Mucosa of gallbladder (tissue), 1 donor: ENCODE measurements at places on chromosomes 4 and X. TPM values are rescaled to one million over a fixed set of nuclear protein-coding genes. Genes with fewer than 3 reads are reported as not detected.

GRCh38 chr4:100075486-100076270 lies 114.6 kb downstream of the DDIT4L start:
- no peak for DNase-seq

- no peak for DNase-seq
Observed at GRCh38 chr4:93092765-93093164, 735.8 kb upstream of the ATOH1 start.

DNA sequence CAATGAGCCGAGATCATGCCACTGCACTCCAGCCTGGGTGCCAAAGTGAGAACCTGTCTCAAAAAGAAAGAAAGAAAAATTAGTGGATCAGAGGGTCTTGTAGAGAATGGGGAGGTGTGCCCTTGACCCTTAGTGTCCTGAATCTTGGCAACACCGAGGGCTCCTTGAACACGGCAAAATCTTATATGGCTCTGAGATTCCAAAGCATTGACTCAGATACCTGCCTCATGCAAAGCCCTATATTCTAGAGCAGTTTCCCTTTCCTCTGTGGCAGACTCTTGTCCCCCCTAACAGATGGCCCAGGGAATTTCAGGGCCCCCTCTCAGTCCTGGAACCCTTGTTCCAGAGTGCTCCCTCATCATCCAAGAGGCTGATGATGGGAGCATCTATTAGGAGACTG lies 6.8 kb downstream of the CLDN2 start:
- DNase-seq = no peak

- no peak for DNase-seq
Observed at GRCh38 chr4:97475621-97476020, 667.7 kb downstream of the STPG2 start.

DNA sequence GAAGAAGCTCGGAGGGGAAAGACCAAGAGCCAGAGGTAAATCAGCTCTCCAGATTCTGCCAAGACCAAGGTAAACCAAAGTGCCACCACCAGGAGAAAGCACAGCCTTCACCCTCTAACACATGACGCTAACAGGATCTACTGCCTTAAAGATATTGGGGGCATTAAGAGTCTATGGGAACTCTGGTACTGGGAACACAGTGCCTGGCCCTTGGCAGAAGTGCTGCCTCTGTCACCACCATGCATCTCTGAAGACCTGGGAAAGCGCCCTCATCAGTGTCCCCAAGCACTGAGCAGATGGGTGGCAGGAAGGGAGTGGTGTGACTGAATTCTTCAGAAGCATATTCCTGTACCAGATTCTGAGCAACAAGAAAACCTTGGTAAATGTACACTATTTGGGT lies 1.3 kb downstream of the QDPR start:
- DNase-seq = no peak

- DNase-seq = no peak
Observed at GRCh38 chrX:148555101-148555500, 54.7 kb downstream of the AFF2 start.

DNA sequence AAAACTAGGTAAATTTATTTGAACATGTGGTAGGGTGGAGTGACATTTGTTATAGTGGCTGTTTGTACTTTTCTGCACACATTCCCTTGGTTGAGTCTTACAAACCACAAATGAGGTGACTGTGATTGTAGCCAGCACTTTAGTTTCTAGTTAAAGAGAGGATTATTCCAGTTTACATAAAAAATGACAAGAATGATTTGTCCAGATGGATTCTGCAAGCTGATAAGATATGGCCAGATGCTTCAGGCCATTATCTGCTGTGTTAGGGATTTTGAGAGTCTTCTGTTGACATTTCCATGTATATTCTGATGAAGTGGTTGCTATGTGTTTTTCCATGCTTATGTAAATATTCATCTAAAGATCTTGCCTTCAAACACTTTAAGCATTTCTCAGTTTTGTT lies 31.0 kb upstream of the PDE5A start:
- no peak for DNase-seq

DNA sequence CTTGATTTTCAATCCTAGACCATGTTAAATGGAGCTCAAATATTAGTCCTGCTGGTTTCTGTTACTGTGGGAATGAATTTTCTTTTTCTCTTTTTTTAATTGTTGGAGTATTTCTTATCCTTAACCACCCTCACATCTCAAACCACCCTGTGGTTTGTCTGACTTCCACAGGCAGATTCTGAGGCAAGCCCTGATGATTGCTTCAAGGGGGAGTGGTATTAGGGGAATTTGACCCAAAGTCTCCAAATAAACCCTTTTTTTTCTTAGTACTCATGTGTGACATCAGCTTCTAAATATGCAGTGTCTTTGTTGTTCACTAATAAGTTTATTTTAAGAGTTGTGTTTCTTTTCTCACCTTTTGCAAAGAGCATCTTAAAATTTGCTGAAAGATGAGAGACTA lies 810.3 kb downstream of the IL1RAPL1 start:
- DNase-seq = no peak

GRCh38 chrX:16629909-16630308 lies 20.0 kb upstream of the S100G start:
- DNase-seq = no peak

- no peak for DNase-seq
Observed at GRCh38 chr4:30696191-30696590, 24.0 kb upstream of the PCDH7 start.

GRCh38 chr4:79598801-79599200 lies 190.8 kb upstream of the GK2 start:
- no peak for DNase-seq

- DNase-seq = no peak
Observed at GRCh38 chr4:128516301-128516969, 228.8 kb upstream of the PGRMC2 start.

DNA sequence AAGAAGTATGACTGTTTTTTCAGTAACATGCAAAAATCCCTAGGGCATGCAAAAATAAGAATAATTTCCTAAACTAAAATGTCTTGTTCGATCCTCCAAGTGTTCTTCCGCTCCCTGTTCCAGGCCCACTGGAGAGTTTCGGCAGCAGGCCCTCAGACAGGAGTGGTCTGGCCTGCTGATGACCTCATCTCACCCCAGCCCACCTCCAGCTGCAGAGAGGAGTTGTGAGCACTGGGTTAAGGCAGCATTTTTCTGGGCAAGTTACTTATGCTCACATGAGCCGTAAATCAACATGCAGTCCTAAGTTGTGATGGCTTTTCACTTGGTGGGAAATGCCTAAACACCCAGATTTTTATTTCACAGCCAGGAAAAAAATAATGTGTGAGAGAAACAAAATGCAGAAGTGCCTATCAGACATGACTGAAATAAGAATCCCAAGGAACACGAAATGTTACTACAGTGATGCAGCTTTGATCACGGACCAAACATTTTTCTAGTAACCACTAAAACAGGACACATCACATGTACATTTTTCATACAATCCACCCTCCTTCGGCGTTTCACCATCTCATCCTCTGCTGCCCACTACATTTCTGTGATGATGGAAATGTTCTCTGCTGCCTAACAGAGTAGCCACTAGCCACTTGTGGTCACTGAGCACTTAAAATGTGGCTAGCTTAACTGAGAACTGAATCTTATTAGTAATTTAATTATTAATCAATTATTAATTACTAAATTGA lies 153.3 kb upstream of the TBL1X start:
- DNase-seq = no peak

DNA sequence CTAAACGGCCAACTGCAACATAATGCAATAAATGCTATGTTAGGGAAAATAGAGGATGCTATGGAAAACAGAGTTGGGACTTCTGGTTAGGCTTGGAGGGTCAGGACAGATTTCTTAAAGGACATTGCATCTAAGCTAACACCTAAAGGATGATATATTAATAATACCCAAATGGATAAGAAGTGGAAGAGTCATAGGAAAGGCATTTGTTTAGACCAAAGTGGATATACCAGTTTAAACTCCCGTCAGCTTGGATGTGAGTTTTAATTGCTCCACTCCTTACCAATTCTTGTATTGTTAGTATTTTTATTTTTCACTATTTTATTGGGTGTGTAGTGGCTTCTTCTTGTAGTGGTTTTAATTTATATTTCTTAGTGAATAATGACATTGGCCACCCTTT lies 93.9 kb downstream of the PTPN13 start:
- DNase-seq = no peak

GRCh38 chr4:80125252-80126177 lies 52.5 kb upstream of the ANTXR2 start:
- DNase-seq = no peak

DNA sequence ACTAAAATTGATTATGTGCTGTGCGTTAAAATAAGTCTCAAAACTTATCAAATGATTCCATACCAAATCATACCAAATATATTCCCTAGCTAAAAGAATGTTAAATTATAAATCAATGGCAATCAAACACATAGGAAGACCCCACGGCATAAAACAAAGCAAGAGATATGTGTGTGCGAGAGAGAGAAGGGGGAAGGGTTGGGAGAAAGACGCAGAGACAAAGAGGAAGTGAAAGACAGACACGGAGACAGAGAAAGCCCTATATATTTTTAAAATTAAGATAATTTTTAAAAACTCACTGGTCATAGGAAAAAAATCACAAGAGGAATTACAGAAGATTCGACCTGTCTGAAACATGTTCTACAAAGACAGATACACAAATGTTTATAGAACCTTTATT lies 371.4 kb downstream of the NLGN4X start:
- no peak for DNase-seq

Gene RAPGEF2
- 41.6 TPM for total RNA-seq

Gene FANCB
- total RNA-seq = 0.92 TPM

Gene FAM200B
- 33.9 TPM for total RNA-seq

Gene SULT1E1
- 0.29 TPM for total RNA-seq

Gene VSIG4
- 61.5 TPM for total RNA-seq
